Progenitor cell of endocrine pancreas (in vitro differentiated cells): ENCODE measurements at places on chromosomes 3 and 15. TPM values are rescaled to one million over a fixed set of nuclear protein-coding genes. Genes with fewer than 3 reads are reported as not detected.

Gene CSPG4
- 0.41 and 0.51 TPM in 2 replicates for total RNA-seq

Gene MESP2
- total RNA-seq = not detected in 2 replicates

Gene AGTR1
- 7.7 and 8.2 TPM in 2 replicates for total RNA-seq

Gene PSTPIP1
- total RNA-seq = not detected in 2 replicates

Gene IL5RA
- 0.11 TPM in 1 of 2 replicates, not detected in the other for total RNA-seq

Gene SGO1
- total RNA-seq = 14.8 and 15.1 TPM in 2 replicates

Gene LRRC2
- not detected in 2 replicates for total RNA-seq
